ENCODE measurements at places on chromosomes 12 and 14.

DNA sequence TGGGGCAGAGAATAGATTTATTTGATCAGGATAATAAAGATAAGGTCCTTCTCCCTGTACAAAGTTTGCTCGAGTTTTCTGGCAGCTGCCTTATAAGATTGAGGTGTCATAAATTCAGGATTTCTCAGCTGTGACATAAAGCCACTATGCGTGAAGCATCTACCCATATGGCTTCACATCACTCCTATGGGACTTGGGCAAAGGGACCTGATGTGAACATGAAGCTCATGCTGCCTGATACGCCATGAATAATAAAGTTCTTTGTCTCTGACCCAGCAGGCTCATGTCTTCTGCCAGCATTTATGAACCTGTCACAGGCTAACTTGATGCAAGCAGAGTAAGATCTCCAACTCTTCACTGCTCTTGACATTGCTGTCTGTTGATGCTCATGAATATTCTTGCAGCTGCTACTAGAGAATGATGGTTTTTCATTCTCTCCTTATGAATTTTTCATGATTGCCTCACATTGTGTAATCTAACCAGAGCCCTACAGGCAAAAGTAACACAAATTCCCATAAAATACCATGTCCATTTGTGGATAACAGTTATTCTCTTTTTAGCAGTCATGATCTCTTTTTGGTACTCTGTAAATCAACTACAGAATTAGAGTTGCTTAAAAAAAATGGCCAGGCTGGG is 49.0 kb upstream of the CPNE8 start:
- no peak for DNase-seq

- no peak for DNase-seq
Observed at GRCh38 chr14:81889529-81889928, 355.9 kb upstream of the SEL1L start.

DNA sequence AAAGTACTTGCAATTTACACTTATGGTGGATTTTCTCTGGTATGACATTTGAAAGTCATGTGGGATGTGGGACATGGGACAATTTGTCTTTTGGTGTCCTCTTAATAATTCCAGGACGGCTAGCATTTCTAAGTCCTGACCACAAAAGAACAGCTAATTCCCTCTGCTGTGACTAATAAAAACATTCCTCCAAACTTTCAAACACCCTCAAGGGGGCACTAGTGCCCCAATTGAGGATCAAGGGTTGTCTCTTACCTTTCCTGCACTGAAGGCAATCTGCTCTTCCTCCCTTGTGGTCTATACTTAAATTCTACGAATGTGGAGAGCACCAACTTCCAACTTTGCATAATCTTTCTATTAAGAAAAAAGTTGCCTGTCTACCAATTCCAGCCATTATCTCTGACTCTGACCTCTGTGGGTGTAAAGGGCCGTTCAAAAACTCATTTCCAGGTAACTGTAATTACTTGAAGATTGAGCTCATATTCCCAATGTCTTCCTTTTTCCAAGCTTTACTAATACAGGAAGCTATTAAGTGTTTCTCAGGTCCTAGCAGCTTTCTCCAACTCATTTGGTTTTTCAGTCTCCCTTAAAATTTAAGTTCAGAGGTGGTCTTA is 210.2 kb downstream of the PTPRO start:
- peak; percentile 84 for DNase-seq

DNA sequence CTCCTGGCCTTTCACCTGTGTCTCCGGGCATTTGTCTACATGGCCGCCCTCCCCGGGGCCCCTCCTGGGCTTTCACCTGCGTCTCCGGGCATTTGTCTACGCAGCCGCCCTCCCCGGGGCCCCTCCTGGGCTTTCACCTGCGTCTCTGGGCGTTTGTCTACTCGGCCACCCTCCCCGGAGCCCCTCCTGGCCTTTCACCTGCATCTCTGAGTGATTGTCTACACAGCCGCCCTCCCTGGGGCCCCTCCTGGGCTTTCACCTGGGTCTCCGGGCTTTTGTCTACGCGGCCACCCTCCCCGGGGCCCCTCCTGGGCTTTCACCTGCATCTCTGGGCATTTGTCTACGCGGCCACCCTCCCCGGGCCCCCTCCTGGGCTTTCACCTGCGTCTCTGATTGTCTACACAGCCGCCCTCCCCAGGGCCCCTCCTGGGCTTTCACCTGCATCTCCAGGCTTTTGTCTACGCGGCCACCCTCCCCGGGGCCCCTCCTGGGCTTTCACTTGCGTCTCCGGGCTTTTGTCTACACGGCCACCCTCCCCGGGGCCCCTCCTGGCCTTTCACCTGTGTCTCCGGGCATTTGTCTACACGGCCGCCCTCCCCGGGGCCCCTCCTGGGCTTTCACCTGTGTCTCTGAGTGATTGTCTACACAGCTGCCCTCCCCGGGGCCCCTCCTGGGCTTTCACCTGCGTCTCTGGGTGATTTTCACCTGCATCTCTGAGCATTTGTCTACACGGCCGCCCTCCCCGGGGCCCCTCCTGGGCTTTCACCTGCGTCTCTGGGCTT is 68.0 kb upstream of the GALNT9 start:
- no peak for DNase-seq

Data from fibroblast of the aortic adventitia (primary cell).